ENCODE measurements at places on chromosomes 2 and 18. TPM values are rescaled to one million over a fixed set of nuclear protein-coding genes. Genes with fewer than 3 reads are reported as not detected.

Gene TXNDC2
- total RNA-seq: 0.21 TPM

DNA sequence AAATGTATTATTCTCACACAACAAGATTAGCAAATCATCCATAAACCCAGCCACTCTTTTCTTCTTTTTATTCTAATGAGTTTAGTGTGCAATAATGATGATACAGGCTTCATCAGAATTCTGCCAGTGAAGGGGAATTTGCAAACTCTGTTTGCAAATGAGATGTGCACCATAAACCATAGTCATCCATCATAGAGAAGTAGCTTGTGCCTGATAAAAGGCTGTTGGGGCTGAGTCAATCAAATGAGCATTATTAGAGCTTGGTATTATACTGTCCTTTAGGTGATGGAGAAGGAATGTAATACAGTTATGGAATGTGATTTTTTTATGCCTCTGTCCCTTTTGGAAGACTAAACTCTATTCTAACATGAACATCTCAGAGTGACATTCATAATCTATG is 101.8 kb downstream of the DCC start:
- DNase-seq: no peak

DNA sequence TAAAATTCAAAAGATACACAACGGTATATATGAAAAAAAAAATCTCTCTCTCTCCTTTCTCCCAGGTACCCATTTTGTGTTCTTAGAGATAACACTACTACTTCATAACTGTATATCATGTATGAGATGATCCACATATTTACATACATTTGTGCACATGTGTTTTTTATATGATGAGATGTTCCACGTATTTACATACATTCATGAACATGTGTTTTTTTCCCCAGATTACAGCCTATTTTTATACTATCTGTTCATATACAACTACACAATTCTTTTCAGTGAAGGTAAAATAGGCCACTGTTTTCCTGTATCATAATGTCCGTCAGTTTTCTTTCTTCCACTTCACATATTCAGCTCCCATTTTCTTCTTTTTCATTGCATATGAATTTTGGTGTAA is 808.9 kb downstream of the LRRTM4 start:
- DNase-seq: no peak

Gene IGFBP2
- total RNA-seq: 210 TPM

- no peak for DNase-seq
These were observed 878.8 kb downstream of the RNF144A start for GRCh38 chr2:7795778-7796563.

Gene ABCG5
- total RNA-seq: not detected

Gene MGAT4A
- total RNA-seq: 63.8 TPM

DNA sequence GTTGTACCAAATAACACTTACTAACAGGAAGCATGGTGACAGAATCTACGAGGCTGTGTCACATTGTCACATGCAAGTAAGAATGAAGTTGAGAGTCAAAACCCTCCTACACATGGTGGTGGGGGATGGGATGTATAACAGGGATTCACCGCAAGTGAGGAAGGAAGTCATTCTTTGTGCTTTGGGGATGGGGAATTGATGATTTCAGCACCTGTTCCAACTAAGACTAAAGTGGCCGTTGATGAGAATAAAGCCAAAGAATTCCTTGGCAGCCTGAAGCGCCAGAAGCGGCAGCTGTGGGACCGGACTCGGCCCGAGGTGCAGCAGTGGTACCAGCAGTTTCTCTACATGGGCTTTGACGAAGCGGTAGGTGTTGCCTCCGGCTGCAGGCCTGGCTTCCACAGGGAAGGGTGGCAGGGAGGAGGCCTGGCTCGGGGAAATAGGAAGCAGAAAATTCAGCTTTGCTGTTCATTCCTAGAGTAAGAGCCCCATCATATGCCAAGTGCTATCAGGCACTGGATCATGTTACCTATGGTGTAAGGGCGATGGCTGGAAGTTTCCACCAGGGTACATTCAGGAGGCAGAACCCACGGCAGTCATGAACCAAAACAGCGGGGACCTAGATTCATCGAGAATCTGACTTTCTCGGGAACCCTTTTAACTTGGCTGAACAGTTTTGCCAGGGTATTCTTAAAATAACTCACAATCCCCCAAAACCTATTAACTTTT is 120.3 kb downstream of the UXS1 start:
- no peak for DNase-seq

DNA sequence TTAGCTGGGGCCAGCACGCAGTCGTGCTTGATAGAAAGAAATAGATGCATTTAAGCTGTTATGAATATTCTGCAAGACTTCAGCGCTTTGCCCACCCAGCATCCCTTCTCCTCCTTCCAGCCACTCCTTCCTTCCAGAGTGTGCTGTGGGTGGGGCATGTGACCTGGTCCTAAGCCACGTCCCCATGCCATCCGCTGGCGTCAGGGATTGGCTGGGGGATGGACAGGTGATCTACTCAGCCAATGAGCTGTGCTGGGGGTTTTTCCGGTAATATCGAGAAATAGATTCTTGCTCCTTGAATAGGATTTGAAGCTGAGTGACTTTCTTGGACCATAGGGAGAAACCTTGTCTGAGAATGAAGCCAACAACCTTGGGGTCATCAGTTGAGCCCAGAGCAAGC is 4.8 kb upstream of the ZAP70 start:
- no peak for DNase-seq

Gene GATA6
- total RNA-seq: 12.6 TPM

DNA sequence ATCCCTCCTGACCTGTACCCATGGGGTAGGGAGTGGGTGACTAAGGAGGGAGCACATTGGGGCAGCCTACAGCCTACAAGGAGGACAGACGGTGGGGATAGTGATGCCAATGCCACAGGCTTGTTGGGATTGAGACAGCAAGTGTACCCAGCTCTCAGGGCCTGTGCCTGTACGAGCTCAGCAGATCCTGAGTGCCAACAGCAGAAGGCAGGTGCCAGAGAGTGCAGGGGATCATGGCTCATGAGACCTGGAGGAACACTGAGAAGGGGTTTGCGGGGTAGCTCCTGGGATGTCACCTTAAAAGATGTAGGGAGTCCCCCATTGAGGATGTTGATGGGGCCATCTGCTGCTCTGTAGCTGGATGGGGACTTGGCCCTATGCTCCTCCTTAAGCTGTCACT is 10.3 kb upstream of the SNED1 start:
- DNase-seq: peak; percentile 38

Gene RPL31
- total RNA-seq: 1,638 TPM

DNA sequence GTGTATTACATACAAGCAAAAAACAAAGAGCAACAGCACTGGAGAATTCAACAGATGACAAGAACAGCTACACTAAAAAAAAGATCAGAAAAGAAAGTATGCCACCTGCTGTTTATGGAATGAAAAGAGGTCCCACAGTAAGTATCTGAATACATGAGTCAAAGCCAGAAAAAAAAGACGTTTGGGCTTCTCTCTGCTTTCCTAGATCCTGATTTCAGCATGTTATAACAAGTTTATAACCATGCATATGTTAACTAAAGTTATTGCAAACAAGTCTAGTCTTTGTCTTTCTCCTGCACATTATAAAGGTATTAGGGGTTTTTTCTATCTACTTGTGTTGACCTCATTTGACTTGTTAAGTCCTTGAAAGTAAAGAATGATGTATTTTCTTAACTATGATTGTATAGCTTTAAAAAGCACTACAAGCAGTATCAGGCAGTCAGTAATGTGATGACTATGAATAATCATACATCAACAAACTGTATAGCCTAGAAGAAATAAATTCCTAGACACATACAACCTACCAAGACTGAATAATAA is 108.5 kb upstream of the COL5A2 start:
- no peak for DNase-seq

- DNase-seq: no peak
These were observed 99.3 kb downstream of the MCFD2 start for GRCh38 chr2:46816151-46816845.

- DNase-seq: no peak
These were observed 589.4 kb upstream of the SYT4 start for GRCh38 chr18:43866696-43867095.

Gene DLGAP1
- total RNA-seq: 0.52 TPM

- DNase-seq: peak; percentile 61
These were observed 48.7 kb downstream of the ACKR3 start for GRCh38 chr2:236618370-236618769.

- DNase-seq: no peak
These were observed 63.2 kb upstream of the MAPRE2 start for GRCh38 chr18:34977838-34978532.

DNA sequence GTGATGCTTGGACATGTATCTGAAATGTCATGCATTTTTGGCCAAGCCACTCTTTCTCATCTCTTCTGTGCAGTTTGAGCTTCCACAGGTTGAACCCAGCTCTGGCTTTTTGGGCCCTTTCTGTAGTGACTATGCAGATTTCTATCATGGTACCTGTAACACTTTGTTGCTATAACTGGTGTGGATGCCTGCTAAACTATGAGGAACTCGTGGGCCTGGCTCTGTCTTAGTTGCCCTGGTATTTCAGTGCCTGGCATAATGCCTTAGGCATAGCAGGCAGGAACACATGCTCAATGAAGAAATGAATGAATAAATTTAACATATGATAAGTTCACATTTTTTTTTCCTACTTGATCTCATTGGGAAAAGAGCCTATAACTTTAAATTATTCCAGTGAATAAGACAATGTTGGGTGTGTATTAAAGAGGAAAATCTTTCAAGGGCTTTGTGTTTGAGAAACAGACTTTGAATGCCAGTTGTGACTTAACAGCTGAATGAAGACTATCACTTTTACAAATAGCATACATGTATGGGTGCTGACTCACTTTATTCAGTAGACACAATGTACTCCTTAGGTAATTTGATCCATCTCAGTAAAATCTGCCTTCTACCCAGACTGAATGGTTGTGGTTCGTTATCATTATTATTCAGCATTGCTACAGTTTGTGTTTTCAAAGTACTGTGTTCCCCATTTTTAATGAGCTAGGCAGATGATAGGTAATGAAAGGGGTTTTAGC is 86.4 kb upstream of the MAP4K3 start:
- no peak for DNase-seq

Gene GKN1
- not detected for total RNA-seq

Gene ABHD1
- total RNA-seq: 0.78 TPM

Gene PNO1
- total RNA-seq: 21.4 TPM

- DNase-seq: no peak
These were observed 107.1 kb downstream of the ABCA12 start for GRCh38 chr2:215031321-215031720.

Gene DHRS9
- 1.1 TPM for total RNA-seq

- peak; percentile 83 for DNase-seq
These were observed 256.8 kb downstream of the RNF152 start for GRCh38 chr18:61635901-61636528.

Gene RGPD3
- total RNA-seq: 0.10 TPM

- no peak for DNase-seq
These were observed 214.3 kb downstream of the MGAT5 start for GRCh38 chr2:134468164-134468563.

DNA sequence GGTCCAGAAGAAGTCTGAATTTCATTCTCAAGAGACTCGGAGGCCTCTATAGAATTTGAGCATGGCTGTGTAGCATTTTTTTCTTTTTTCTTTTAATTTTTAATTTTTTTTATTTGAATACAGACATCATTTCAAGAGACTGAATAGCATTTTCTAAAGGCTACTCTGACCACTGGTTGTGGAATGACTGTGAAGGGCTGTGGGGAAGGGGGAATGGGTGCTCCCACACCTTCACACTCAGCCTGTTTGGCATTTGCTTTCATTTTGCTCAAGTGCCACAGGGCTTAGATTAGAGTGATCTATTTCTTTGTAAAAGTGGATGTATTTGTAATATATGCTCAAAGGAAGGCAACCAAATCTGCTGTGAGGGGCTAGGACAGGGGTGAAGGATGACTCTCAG is 142.0 kb upstream of the SPOPL start:
- DNase-seq: no peak

Gene STPG4
- not detected for total RNA-seq

Gene SPDYA
- total RNA-seq: 2.5 TPM

- DNase-seq: no peak
These were observed 40.6 kb upstream of the CCNYL1 start for GRCh38 chr2:207670887-207671286.

Gene MRPS5
- 52.1 TPM for total RNA-seq

- DNase-seq: no peak
These were observed 22.7 kb downstream of the EXOC6B start for GRCh38 chr2:72803151-72803550.

Gene ANKRD62
- not detected for total RNA-seq

Gene CAPN14
- total RNA-seq: 0.62 TPM

Gene TEX44
- total RNA-seq: not detected

GRCh38 chr2:206527153-206527552 is 83.8 kb downstream of the ADAM23 start:
- DNase-seq: no peak

GRCh38 chr2:69798909-69799526 is 30.4 kb upstream of the GMCL1 start:
- no peak for DNase-seq

All from ureter (tissue), 1 donor.